CD4-positive, alpha-beta memory T cell (primary cell): ENCODE measurements at places on chromosomes 2 and 18.

DNA sequence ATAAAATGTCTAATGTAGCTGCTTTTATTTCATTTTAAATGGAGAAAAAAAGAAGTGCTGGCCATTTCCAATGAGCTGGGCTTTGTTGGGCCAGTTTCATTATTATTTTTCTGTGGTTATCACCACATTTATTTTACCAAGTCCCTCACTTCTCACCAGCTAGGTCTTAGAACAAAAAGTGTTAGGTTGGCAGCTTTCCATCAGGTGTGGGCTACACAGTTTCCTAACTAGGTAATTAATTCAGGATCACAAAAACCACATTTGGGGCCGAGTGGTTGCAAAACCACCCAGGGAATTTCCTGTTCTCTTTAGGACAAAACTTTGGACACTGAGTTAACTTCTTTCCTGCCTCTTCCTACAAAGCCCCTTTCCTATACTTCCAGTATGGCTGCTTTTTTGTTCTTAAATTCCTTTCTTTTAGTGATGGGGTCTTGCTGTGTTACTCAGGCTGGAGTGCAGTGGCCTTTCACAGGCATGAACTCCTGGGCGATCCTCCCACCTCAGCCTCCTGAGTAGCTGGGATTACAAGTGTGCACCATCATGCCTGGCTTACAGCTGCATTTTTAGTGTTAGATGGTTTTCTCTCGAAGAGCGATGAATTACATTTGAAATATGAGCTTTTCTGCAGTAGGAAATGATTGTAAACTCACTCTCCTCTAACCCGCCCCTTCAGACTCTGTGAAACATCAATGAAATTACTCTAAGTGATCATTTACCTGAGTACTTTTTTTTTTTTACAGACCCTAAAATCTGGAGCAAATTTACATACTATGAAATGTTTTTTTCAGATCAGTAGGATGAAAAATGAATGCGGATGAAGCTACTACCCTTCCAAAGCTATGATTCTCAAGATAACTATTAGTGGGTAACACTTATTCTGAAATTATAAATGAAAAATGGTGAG is 2.6 kb upstream of the ZFP36L2 start:
- DNase-seq: peak; percentile 43

DNA sequence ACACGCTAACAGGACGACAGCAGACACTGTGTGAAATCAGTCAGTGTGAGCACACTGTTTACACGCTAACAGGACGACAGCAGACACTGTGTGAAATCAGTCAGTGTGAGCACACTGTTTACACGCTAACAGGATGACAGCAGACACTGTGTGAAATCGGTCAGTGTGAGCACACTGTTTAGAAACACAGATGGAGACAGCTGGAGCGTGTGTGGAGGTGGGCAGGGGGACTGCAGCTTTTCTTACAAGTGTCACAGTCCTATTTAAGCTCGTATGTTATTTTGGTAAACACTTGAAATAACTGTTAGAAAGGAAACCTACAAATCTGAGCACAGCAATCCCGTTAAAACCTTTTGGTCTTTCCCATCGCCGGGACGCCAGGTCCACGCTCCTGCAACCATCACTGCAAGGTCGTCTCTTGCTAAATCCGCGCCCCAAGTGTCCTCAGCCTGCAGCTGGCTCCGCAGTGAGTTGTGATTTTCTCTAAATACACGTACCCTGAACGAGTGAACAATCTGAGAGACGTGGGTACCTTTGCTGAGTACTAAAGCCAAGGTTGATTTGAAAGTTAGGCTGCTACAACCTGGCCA is 58.9 kb upstream of the CTDP1 start:
- DNase-seq: no peak

DNA sequence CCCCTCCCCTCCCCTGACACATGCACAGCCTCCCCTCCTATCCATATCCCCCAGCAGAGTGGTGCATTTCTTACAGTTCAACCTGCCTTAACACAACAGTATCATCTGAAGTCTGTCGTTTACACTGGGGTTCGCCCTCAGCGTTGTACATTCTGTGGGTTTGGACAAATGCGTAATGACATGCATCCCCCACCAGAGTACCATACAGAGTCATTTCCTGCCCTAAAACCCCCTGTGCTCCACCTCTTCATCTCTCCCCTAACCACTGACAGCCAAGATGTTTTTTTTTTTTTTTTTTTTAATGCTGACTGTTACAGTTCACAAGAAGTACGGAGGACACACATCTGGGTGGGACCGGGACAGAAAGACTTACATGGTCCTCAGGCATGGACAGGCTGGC is 22.6 kb downstream of the POMC start:
- no peak for DNase-seq

GRCh38 chr2:100554798-100555407 is 7.9 kb upstream of the PDCL3 start:
- DNase-seq: no peak

GRCh38 chr2:8608411-8608954 is 73.4 kb upstream of the ID2 start:
- DNase-seq: no peak

GRCh38 chr2:144320491-144320890 is 199.4 kb downstream of the ZEB2 start:
- peak; percentile 49 for DNase-seq

- no peak for DNase-seq
Measured at GRCh38 chr18:57574866-57575265, 11.6 kb downstream of the FECH start.

GRCh38 chr2:209636076-209636475 is 135.6 kb upstream of the UNC80 start:
- DNase-seq: no peak

- DNase-seq: peak; percentile 20
Measured at GRCh38 chr2:174339561-174340399, 5.0 kb downstream of the SP9 start.

- no peak for DNase-seq
Measured at GRCh38 chr18:47842836-47843235, 87.6 kb downstream of the SMAD2 start.

GRCh38 chr2:98730707-98731040 is 258 bp downstream of the MGAT4A start:
- DNase-seq: peak; percentile 63

DNA sequence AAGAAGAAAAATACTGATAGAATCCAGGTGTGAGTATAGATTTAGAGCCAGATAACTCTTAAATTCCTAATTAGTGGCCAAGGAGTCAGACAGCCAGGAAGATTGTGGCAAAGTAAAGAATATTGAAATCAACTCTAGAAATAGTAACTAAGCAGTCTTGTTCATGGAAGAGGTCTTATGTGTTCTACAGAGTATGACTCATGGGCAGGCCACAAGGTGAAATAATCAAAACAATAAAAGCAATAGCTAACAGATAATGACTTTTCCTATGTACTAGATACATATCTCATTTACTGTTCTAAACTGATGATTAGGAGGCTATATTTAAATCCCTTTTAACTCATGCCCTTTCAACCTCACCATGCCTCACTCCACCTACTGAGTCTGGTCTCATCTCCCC is 227.4 kb upstream of the COL3A1 start:
- no peak for DNase-seq

DNA sequence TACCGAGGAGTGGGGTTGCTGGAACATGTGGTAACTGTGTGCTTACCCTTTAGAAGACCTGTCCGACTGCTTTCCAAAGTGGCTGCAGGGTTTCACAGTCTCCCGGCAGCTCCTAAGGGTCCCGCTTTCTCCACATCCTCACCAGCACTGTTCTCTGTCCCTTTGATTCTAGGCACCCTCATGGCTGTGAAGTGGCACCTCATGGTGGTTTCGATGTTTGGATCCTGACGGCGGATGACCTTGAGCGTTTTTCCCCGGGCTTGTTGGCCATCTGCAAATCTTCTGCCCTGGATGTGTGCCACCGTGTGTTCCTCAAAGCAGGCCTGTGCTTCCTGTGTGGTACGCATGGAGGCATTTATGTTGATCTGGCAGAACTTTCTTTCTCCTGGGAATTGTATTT is 292.5 kb upstream of the HDAC4 start:
- no peak for DNase-seq

DNA sequence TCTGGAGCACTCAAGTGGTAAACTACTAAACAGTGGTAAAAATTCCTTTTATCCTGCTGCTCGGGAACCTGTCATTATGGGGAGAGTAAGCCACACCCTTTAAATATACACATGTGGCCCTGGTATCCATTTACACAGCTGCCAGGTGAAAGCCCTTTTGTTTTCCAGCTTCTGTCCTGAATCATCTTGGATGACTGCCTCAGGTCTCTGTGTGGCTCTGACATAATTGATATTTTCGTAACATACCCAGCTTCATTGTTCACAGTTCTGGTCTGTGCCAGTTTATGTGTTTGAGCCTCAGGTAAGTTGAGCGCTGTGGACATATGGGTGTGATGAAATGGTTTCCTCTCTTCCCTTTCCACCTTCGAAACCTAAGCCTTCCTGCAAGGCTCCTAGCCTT is 15.7 kb upstream of the TTC39C start:
- DNase-seq: no peak

- DNase-seq: no peak
Measured at GRCh38 chr2:18311420-18312195, 248.8 kb downstream of the RDH14 start.

DNA sequence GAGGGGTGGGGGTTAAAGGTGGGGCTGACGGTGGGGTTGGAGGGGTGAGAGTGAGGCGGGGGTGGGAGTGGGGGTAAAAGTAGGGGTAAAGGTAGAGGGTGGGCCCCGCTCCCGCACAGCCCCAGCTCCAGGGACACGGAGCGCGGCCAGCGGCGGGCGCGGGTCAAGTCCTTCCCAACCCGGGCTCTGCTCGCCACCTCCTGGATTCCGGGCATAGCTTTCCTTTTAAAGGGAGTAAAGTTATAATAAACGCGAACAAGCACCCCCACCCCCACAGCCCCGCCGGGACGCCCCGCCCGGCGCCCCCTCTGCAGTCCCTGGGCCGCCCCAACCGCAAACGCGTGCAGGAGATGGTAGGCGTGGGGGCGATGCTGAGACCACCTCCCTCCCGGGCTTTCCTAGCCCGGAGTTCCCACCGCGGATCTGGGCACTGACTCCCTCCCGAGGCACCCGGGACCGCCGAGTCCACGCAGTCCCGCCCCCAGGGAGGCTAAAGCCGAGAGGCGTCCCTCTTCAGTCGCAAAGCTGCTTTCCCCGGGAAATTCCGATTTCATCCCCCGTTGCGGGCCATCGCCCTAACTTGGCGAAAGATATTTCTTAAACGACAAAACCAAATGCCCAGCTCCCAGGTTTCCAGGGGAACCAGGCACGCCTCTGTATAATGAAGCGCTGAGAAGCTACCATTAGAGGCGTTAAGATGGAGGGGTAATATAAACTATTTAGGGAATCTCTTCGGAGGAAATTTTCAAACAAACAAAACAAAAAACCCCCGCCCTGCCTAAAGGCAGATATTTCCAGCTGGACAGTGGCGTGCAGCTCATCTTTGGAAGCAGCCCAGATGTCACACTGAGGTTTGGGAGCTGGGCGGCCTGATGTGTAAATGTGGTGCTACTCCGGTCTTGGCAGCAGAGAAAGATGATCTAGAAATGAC is at the start of gene LIMS2:
LIMS2 (minus strand) TSS at position 200 of the 931 bp plus-strand sequence. CDS start 506 bp downstream, outside the sequence.
- DNase-seq: no peak

GRCh38 chr18:5350636-5351035 is 55.1 kb upstream of the ZBTB14 start:
- no peak for DNase-seq

DNA sequence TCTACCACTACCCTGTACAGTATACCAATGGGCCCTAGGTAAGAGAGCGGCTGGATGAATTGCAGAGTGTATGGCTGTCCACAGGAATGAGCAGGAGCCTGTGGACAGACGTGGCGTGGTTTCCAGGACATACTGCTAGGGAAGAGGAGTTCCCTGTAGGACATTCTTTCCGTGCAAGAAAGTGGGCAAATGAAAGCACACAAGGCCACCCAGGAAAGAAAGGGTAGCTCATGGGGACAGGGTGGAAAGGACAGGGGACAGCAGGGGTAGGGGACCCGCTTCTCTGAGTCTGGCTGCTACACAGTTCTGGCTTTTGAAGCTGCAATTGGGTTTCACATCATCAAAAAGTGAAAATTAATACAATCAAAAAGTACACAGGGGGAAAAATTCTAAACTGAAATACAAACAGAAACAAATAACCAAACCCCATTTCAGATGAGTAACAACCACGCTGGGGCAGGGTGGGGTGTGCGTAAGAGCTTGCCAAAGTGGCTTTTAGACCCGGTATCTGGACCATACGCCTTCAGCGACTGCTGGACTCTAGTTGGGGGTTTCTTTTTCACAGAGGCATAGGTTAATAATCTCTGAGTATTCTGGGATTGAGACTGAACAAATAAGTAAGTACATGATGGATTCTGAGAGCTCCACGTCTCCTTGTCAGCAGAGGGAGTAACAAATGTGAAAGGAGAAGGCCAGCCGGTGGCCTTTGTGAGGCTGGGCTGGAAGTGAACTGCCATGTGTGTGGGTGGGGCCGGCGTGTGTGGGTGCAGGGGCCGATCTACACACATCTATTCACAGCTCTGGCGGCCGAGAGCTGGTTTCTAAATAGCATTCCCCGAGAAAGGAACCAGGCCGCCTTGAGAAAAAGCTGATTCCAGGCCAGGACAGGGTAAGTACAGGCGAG is 84.0 kb downstream of the HDAC4 start:
- no peak for DNase-seq

- DNase-seq: no peak
Measured at GRCh38 chr18:50360611-50361010, 14.2 kb upstream of the SKA1 start.

DNA sequence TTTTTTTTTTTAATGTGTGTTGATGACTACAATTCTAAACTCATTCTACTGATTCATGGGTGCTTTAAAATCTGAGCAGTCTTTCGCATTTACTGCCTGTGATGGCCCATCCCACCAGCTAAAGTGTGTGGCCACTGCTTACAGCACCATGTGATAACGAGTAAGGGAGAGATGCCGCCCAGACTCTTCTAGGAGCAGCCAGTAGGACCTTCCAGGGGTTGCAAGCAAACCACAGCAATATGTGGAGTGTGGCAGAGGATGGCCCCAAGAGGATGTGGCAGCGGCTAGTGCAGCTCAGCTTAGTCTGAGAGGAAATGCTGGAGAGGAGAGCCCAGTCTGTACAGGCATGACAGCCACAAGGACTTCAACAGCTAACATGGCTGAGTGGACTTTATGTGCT is 14.9 kb downstream of the IL1B start:
- no peak for DNase-seq

DNA sequence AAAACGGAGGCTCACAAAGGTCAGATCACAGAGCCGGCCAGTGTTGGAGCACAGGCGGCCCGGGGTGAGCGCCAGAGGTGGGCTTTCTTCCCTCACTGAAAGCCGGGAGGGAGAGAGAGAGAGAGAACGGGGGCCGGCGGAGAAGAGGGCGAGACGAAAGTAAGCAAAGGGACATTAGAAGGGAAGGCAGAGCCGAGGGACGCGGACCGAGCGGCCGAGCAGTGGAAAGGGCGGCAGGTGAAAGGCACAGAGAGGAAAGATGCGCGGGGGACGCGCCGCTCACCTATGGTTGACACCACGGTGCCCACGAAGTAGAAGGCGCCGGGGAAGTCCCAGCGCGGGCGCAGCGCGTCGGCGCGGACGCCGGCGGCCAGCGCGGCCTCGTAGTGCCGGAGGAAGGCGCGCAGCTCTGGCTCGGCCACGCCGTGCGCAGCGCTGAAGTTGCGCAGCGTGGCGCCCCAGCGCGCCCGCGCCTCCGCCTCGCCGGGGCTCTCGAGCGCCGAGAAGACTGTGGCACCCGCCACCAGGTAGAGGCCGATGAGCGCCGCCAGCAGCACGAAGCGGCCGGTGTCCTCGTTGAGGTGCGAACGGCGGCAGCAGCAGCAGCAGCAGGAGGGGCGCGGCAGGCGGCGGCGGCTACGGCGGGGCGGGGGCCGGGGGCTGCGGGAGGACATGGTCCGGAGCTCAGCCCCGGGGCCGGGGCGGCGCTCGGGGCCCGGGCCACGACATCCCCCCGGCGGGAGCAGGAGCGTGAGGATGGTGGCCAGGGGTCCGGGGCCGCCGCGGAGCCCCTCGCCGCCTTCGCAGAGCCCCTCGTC is 166.9 kb downstream of the MSH2 start:
- no peak for DNase-seq

GRCh38 chr18:33062834-33063364 is 290.1 kb upstream of the KLHL14 start:
- DNase-seq: no peak
